ENCODE measurements at places on chromosomes 4 and X. TPM values are rescaled to one million over a fixed set of nuclear protein-coding genes. Genes with fewer than 3 reads are reported as not detected.

The CASP6 gene
- polyA plus RNA-seq: 49.8 TPM

The PLAC1 gene
- 0.33 TPM for polyA plus RNA-seq

The LRIT3 gene
- polyA plus RNA-seq: 0.59 TPM

The FDCSP gene
- not detected for polyA plus RNA-seq

The HTT gene
- 29.5 TPM for polyA plus RNA-seq

The IL13RA1 gene
- polyA plus RNA-seq: 43.5 TPM

The SLC16A2 gene
- polyA plus RNA-seq: 24.5 TPM

The SPATA4 gene
- 1.4 TPM for polyA plus RNA-seq

The GEMIN8 gene
- polyA plus RNA-seq: 33.3 TPM

The CYBB gene
- 17.9 TPM for polyA plus RNA-seq

The UGT2B17 gene
- 1.6 TPM for polyA plus RNA-seq

The SLIT2 gene
- polyA plus RNA-seq: 159 TPM

The VCX3A gene
- polyA plus RNA-seq: 0.44 TPM

The RNF150 gene
- polyA plus RNA-seq: 12.6 TPM

The TLR7 gene
- polyA plus RNA-seq: 0.64 TPM

The CLDN24 gene
- not detected for polyA plus RNA-seq

The CLGN gene
- 4.9 TPM for polyA plus RNA-seq

The ITIH6 gene
- 0.04 TPM for polyA plus RNA-seq

The MID2 gene
- 21.8 TPM for polyA plus RNA-seq

The TMPRSS11E gene
- polyA plus RNA-seq: 0.24 TPM

The RAB33A gene
- polyA plus RNA-seq: 1.4 TPM

The HELT gene
- not detected for polyA plus RNA-seq

The ABCG2 gene
- 24.4 TPM for polyA plus RNA-seq

The AMBN gene
- polyA plus RNA-seq: not detected

The ITGB1BP2 gene
- polyA plus RNA-seq: 7.3 TPM

The CNKSR2 gene
- 8.7 TPM for polyA plus RNA-seq

The NEXMIF gene
- polyA plus RNA-seq: 0.13 TPM

The SCD5 gene
- polyA plus RNA-seq: 35.5 TPM

The SORCS2 gene
- polyA plus RNA-seq: 8.4 TPM

The UBL4A gene
- polyA plus RNA-seq: 30.2 TPM

The ITM2A gene
- polyA plus RNA-seq: 75.8 TPM

The CSAG3 gene
- not detected for polyA plus RNA-seq

The LNX1 gene
- polyA plus RNA-seq: 3.5 TPM

All from right lung (tissue), 10 donors.